Foreskin keratinocyte (primary cell): ENCODE measurements at places on chromosomes 4 and X.

DNA sequence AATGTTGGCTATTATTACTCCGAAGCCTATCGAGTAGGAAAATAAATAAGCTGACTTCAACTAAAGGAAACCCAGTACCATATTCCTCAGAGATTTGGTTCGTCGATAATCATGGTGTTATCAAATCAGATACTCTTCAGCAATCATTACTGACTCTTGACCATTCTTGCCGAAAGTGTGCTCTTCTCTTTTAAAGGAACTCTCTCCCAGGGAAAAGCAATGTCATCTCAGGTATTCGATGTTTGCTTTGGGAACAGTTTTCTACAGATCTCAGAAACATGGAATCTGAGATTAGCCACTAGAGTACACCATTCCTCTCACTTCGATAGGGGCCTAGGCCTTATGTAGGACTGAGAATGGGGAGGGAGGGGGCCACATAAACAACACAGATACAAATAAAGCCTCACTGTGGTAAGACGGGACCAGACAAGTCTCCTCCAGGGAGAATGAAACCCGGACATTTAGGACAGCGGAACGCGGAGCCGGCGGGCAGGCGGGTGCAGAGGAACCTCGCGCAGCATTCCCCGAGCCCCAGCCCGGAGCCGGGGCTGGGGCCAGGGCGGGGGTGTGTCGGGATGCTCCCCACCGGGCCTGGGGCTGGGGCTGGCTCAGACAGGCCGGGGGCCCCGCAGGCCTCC lies 581 bp downstream of the DNAJB14 start:
- peak; percentile 53 for DNase-seq

GRCh38 chr4:22483551-22483981 lies 32.3 kb downstream of the ADGRA3 start:
- DNase-seq = peak; percentile 96

- no peak for DNase-seq
These were observed 74.3 kb upstream of the GUCY1A1 start for GRCh38 chr4:155592179-155592937.

- DNase-seq = no peak
These were observed 84.6 kb upstream of the GUCY1A1 start for GRCh38 chr4:155582041-155582440.

- DNase-seq = no peak
These were observed 33.9 kb upstream of the BMP2K start for GRCh38 chr4:78742300-78742699.

- DNase-seq = no peak
These were observed 10.1 kb upstream of the MPP1 start for GRCh38 chrX:154815274-154815818.

GRCh38 chr4:169810325-169811323 lies 52.9 kb upstream of the HPF1 start:
- DNase-seq = peak; percentile 20

DNA sequence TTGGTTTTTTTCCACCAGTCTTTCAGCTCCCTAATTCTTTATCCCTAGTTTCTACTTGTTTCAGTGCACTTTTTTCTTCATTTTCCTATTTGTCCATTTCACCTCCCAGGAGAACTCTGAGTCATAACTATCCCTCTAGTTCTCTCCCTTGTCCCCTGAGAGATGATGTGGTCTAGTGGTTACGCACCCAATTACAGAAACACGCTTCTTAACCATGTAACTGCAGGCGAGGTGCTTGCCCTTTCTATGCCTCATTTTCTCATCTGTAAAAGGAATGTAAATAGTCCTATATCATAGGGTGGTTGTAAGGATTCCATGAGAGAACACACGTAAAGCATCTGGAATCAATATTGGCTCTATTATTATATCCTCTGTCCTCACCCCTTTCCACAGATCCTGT lies 8.8 kb upstream of the GRPR start:
- no peak for DNase-seq

DNA sequence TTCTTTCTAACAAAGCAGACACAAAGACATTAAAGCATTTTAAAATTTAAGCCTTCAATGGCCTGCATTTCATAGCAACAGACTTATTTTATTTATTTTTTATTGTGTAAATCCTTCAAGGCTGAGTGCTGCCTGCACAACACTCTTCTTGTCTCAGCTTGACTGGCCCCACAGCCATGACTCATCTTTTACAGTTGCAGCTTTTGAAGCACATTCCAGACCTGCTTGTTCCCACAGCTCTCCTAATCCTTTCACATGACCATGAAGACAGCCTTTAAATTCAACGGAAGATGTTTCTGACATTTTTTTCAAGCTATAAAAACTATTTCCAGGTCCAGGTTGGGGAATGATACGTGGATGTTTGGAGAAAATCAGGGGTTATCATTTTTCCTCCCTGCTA lies 276.9 kb upstream of the TACR3 start:
- peak; percentile 97 for DNase-seq

DNA sequence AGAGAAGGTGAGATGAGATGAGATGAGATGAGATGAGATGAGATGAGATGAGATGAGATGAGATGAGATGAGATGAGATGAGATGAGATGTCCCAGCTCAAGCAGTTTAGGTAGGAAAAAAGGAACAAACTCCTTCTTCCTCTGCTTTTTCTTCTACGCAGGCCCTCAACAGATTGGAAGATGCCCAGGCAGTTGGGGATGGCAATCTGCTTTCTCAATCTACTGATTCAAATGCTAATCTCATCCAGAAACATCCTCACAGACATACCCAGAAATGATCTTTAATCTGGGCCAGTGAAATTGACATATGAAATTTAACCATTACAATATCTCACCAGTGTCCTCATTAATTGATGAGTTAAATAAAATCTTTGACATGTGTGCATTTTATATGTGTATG lies 370.3 kb upstream of the SLC7A11 start:
- DNase-seq = no peak

- no peak for DNase-seq
These were observed 388.5 kb upstream of the SPANXN4 start for GRCh38 chrX:142637206-142637605.

DNA sequence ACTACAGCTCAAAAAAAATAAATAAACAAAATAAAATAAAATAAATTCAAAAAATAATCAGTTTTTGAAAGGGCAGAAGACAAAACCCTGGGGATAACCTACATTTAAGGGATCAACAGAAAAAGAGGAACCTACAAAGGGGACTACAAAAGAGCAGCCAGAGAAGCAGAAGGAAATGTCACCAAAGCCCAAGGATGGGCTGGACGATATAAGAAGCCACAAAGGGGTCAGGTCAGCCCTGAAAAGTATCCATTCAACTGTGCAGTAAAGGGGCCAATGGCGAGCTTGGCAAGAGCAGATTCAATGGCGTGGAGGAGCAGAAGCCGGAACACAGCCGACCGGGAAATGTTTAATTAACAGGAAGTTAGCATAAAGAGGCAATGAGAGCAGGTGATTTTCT lies 16.9 kb downstream of the ACOT9 start:
- no peak for DNase-seq

- DNase-seq = no peak
These were observed 131.9 kb downstream of the TBC1D19 start for GRCh38 chr4:26715636-26716242.

GRCh38 chrX:55867181-55867651 lies 149.7 kb downstream of the RRAGB start:
- peak; percentile 14 for DNase-seq

GRCh38 chr4:145130788-145131399 lies 32.8 kb downstream of the ABCE1 start:
- peak; percentile 33 for DNase-seq

DNA sequence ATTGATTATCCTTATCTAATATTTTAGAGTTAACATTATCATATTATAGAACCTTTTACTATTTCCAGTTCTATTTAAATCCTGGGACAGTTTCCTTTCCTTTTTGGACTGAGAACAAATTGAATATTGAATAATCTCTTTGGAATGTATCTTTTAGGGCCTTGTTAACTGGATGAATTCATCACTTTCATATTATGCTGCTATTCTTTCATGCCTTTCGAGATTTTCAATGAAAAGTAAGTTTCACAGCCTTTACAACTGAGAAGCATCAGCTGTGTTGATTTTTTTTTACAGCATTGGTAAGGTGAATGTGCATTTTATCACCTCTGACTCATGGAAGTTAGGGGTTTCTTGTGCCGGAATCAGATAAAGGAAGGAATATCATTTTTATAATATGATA lies 39.6 kb downstream of the PDLIM5 start:
- DNase-seq = peak; percentile 78

DNA sequence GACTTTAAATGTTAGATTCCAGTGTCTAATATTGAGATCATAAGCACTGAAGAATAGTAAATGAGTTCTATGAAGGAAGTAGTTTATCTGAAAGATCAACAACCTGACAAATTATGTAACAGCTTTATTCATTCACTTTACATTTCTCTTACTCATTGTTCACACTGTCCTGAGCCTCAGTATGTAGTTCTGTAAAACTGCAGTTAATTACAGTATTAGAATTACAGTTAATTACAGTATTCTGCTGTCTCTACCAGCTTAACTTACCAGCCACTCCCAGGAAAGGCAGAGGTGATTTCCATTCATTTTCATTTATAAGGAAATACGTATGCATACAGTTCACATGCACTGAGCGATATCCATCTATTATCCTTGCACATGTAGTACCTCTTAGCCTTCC lies 32.7 kb downstream of the NFKB1 start:
- DNase-seq = no peak

DNA sequence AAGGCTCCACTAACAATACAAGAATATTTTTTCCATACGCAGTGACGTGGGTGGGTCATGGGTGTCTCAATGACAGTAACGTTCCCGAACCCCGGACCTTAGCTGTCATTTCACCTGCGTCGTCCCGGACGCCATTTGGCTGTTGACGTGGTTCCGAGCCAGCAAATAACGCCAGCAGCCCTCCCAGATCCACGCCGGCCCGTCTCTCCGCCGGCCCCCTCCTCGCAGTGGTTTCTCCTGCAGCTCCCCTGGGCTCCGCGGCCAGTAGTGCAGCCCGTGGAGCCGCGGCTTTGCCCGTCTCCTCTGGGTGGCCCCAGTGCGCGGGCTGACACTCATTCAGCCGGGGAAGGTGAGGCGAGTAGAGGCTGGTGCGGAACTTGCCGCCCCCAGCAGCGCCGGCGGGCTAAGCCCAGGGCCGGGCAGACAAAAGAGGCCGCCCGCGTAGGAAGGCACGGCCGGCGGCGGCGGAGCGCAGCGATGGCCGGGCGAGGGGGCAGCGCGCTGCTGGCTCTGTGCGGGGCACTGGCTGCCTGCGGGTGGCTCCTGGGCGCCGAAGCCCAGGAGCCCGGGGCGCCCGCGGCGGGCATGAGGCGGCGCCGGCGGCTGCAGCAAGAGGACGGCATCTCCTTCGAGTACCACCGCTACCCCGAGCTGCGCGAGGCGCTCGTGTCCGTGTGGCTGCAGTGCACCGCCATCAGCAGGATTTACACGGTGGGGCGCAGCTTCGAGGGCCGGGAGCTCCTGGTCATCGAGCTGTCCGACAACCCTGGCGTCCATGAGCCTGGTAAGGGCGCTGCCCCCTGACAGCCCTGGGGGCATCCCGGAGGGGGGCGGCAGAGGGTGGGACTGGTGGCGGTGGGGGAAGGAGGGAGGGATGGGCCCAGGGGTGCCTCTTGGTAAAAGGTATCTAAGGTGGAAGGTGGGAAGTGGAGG lies at the start of gene CPE:
Gene CPE, plus strand, starts transcription at position 264 of the 933 bp plus-strand sequence. Its CDS starts 214 bp downstream, at position 478.
- peak; percentile 55 for DNase-seq

DNA sequence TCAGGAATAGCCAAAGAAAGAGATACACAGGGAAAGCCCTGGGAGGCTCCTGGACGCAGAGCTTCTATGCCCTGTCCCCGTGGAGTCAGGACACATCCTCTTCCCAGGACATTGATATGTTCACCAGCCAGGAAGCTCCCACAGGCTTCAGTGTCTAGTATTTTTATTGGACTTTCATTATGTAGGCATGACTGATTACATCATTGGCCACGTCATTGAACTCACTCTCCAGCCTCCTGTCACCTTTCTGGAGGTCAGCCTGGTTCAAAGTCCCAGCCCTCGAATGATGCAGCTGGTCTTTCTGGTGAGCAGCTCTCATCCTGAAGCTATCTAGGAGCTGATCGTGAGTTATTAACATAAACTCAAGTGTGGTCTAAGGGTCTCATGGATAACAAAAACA lies 104.1 kb downstream of the CPEB2 start:
- DNase-seq = no peak

DNA sequence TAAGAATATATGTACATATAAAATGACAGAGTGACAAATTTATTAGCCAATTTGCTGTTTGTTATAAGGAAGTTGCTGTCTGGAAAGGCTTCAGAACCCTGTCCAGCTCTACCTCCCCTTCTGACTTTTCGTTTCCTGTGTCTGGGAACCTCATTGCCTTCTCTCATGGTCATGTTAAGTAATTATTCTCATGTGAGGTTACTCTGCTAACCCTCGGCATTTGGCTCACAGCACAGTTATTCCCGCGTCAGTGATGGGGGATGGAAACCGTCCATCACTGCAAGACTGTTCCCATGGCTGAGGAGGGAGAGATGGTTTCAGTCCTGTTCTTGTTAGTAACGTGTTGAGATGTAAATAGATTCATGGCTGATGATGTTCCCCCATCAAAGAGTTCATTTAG lies 11.9 kb downstream of the EDNRA start:
- DNase-seq = no peak

GRCh38 chr4:48127682-48128404 lies 6.2 kb downstream of the TXK start:
- DNase-seq = peak; percentile 96

- no peak for DNase-seq
These were observed 26.4 kb upstream of the TMSB4X start for GRCh38 chrX:12948495-12948894.
